ENCODE measurements at places on chromosomes 13 and 19.

GRCh38 chr13:83414393-83414792 lies 467.9 kb downstream of the SLITRK1 start:
- no peak for DNase-seq

- DNase-seq = no peak
These were observed 2.2 kb downstream of the MAP2K7 start for GRCh38 chr19:7905859-7906258.

GRCh38 chr13:29716493-29716892 lies 121.0 kb upstream of the SLC7A1 start:
- no peak for DNase-seq

DNA sequence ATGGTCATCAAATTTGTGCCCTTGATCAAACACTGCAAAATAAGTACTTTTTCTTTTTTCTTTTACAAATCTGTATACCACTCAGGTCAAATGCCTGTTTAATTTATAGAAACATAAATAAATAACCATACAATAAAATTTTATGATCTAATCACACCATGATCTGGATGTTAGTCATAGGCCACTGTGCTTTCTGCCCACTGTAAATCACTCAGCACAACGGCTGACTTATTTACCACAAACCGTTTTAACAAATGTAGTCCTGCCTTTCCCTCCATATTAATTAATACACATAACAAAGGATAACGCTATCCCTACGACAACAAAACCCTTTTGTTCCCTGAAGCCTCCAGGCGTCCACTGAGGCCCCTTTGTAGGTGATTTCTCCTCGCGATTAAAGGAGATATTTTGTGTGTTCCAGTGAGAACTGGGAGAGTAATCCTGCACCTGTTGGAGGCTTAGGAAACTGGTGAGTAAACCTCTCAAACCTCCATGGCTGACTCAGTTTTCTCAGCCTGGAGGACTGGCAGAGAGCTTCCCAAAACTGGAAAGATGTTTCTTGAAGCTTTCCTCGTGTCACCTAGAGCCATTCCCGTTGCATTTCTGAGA lies 477.1 kb upstream of the SGCG start:
- no peak for DNase-seq

Data from stimulated activated CD4-positive, alpha-beta T cell treated with anti-CD3 and anti-CD28 coated beads, Interleukin-15, amount 100 ng/mL, for 1 hour (primary cell).